ENCODE measurements at places on chromosomes 6 and 20.

GRCh38 chr20:15699431-15700146, 873.7 kb downstream of the KIF16B start:
- DNase-seq = no peak

DNA sequence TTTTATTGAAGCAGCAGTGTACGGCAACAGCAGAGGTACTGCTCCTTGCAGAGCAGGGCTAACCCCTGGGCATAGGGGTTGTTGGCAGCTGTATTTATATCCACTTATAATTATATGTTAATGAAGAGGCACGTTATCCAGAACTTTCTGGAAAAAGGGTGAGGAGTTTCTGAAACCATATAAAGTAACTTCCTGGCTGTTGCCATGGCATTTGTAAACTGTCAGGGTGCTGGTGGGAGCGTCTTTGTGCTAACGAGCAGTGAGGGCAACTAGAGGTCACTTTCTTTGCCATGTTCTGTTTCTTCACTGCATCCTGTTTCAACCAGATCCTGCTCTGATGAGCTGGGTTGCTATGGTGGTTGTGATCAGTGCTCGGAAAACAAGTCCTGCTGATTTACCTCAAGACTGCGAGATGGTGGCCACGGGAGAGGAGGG, 11.1 kb upstream of the ARFGEF2 start:
- DNase-seq = no peak

GRCh38 chr6:35046103-35046502, 95.0 kb downstream of the TCP11 start:
- DNase-seq = no peak

GRCh38 chr6:13014504-13015378, 298.2 kb downstream of the PHACTR1 start:
- DNase-seq = no peak

DNA sequence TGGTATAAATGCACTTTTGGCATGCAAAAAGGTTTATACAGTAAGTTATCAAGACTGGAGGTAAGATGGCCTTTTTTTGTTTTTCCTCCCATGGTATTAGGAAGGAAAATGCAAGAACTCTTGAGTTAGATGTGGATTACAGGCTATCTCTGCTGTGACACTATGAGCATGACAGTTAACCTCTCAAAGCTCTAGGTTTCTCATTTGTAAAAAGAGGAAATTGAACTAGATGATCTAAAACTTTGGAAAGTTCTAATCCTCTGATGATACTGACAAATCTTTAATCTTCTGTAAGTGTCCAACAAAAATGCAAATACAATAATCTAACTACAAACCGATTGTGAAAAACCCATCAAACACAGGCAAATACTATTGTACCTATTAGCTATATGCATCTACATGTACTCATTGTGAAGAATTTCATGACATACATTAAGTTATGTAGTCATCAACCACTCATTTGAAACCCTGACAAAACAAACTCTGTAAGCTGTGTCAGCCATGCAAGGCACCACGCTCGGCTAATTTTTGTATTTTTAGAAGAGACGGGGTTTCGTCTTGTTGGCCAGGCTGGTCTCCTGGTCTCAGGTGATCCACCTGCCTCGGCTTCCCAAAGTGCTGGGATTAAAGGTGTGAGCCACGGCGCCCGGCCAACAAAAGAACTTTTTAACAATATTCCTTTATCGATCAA, 4.2 kb downstream of the CDK19 start:
- no peak for DNase-seq

DNA sequence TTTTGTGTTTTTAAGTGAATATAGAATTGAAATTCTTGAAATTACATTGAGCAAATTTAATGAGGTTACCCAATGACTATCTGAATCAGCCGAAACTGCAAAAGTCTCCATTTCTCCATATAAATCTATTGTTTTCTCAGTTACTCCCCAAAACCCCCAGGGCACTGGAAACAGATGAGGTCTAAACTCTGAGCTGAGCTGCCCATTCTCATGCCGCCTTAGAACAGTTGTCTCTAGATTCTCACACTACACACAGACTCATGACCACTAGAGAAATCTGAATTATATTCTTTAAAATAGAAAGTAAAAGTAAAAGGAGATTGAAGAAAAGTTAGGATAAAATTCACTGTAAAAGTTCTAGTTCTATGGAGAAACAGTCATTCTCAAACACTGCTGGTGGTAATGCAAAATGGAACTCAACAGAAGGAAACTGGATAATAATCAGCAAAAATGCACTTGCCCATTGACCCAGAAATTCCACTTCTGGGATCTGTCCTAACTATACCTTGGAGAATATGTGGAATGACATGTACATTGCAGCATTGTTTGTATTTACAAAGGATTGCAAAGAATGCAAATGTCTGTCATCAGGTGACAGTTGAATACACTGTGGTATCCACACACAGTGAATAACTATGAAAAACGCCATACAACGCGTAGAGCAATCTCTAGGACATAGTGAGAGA, 125.5 kb downstream of the IPCEF1 start:
- no peak for DNase-seq

- DNase-seq = no peak
Measured at GRCh38 chr6:116229287-116229913, 24.5 kb downstream of the TSPYL4 start.

GRCh38 chr20:11902285-11902697, 15.4 kb upstream of the BTBD3 start:
- no peak for DNase-seq

GRCh38 chr6:129863664-129864063, 2.5 kb upstream of the TMEM244 start:
- no peak for DNase-seq

GRCh38 chr6:135266675-135267074, 85.6 kb downstream of the MYB start:
- DNase-seq = no peak

GRCh38 chr6:41732591-41733359, 2.6 kb downstream of the TFEB start:
- peak; percentile 26 for DNase-seq

DNA sequence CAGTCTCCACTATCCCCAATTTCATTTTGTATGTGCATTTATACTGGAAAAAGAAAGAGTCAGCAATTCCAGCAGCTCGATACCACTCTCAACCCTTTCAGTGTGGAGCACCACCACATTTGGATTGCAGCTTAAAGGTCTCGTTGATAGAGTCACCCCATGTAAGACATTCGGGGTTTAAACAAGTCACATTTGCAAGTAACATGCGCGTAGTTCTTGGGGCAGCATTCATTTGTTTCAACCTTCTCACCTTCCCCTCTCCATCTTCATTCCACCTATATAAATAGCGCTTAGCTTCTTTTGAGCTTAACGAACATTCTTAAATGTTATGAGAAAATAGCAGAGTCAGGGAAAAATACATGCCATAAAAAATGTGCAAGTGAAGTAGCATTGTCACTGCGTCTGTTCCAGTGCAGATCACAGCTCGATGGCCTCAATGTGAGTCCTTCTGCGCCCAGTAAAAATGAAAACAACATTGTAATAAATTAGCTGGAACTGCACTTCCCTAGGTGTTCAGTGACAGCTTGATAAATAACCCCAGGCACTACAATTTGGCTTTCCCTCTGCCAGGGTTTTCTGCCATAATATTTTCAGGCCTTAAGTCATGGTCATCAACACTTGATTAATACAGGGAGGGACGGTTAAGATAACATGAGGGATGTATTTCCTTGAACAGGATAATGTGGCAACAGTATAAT, 737.8 kb upstream of the NRSN1 start:
- no peak for DNase-seq

DNA sequence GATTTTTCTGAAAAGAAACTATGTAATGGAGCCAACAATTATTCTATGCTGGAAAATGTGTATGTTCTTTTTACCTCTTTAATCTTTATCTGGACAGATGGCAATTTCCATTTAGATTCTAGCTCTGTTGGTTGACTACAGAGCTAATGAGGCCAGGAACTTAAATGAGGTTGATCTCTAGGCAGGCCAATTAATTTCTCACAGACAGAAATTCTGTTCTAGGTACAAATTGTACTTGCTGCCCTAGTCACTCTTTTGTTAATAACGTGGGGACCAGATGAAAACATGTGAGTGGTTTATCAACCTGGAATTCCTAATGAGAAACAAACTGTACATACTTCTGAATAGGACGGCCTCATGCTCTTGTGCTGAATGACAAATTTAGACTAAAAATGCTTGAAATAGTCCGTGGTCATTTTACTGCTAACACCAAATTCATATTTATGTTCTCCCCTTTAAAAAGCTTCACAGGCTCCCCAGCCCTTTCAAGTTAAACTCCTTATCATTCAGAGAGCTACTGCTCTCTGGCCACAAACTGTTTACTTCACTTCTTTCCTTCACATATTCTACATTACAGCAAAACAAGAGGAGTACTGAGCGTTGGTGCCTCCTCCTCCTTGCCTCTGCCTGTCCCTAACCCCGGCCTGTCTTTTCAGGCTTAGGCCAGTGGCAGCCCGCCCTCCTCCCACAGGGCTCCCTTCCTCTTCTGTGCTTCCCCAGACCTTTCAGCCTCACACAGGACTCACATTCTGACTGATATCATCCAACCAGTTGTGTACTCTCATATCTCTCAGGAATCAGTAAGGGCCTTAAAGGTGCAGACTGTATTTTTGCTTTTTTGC, 41.4 kb downstream of the DTNBP1 start:
- no peak for DNase-seq

- no peak for DNase-seq
Measured at GRCh38 chr6:72626126-72626525, 4.3 kb downstream of the KCNQ5 start.

DNA sequence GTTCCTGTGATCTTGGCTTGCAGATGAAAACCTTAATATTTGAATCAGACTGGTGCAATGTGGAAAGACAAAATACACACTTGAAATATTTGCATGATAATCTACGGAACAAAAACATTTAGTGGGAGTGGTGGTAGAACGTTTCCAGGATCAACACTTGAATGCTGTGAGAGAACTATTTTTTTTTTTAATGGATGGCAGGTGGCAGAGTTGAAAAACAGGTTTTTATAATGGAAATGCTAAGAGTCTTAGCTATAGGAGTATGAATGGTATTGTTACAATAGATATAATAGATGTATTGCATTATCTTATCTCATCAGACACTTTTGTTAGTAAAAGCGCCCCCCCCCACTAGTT, 49.2 kb downstream of the CDKAL1 start:
- DNase-seq = no peak

- no peak for DNase-seq
Measured at GRCh38 chr20:7716286-7716972, 223.8 kb downstream of the HAO1 start.

- no peak for DNase-seq
Measured at GRCh38 chr6:108361312-108361932, 66.6 kb downstream of the AFG1L start.

GRCh38 chr6:150756173-150756572, 109.3 kb upstream of the MTHFD1L start:
- DNase-seq = no peak

GRCh38 chr20:7722564-7722963, 217.7 kb downstream of the HAO1 start:
- no peak for DNase-seq

- no peak for DNase-seq
Measured at GRCh38 chr6:32097364-32097763, 11.8 kb downstream of the TNXB start.

GRCh38 chr6:139091826-139092225, 43.1 kb upstream of the HECA start:
- DNase-seq = no peak

DNA sequence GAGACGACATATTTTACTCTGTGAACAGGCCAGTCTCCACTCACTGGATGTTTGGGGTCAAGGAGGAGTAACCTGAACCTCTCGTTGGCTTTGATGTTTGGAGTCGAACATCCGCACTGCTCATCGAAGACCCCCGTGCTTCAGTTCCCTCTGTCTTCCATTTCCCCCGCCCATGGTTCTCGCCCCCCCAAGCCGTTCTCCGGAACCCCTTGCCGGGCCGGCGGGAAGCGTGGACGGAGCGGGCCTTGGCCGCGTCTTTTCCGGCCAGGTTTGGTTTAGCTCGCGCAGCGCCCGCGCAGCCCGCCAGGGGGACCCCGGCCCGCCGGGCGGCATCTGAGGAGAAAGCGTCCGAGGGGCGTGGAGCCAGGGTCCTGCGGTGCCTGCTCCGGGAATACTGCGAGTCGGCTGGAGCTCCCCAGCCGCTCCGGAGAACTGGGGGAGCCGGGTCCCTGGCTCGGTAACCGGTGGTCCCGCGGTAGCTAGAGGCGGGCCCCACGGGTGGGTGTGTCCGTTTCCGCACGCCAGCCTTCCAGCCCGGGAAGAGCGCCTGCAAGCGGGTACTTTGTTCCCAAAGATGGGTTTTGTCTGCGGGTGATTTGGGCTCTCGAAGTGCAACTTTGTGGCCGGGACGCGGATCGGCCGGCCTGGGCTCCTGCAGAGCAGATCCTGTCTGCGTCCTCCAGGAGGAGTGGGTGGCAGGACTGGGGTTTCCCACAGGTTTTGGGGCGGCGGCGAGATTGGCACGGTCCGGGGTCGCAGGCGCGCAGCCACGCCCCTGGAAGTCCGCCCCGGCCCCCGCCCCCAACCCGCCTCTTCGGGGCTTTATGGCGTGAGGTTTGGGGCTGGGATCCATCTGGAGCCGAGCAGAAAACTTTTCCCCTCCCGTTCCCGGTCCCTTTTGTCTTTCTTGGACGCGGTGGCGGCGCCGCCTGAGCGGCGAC, at the start of gene TMEM200A:
TMEM200A (plus strand) TSS at position 852 of the 941 bp plus-strand sequence. CDS start 74,406 bp downstream, outside the sequence.
- DNase-seq = peak; percentile 33

- DNase-seq = no peak
Measured at GRCh38 chr6:156559162-156559690, 218.0 kb upstream of the ARID1B start.

- no peak for DNase-seq
Measured at GRCh38 chr6:157298216-157298724, 25.0 kb downstream of the TMEM242 start.

- DNase-seq = no peak
Measured at GRCh38 chr6:36722879-36723278, 25.3 kb downstream of the RAB44 start.

- no peak for DNase-seq
Measured at GRCh38 chr6:156379392-156380289, 397.5 kb upstream of the ARID1B start.

DNA sequence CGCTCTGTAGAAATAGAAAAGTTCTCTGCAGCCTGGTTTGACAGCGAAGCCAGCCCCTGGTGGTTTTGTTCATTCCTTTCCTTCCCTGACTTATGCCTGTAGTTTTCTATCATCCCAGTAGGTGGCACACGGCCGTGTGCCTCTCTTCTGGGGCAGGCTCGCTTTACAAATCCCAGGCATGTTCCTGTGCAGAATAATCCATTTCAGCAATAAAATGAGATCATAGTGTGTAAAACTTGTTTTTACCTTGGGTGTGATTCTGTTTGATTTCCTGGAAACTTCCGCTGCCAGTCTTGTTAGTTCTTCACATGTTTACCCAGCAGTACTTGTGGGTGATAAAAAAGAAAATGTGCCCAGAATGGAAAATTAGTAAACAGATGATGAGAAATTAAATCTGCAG, 7.4 kb upstream of the INSM1 start:
- no peak for DNase-seq

- DNase-seq = no peak
Measured at GRCh38 chr6:134134654-134135053, 82.2 kb upstream of the SLC2A12 start.

Data from activated T-helper 1 cell treated with Interleukin-2 at 50 U/mL for 16 hours (primary cell).